Activated CD4-positive, alpha-beta T cell treated with anti-CD3 and anti-CD28 coated beads for 48 hours (primary cell): ENCODE measurements at places on chromosomes 12 and 14.
A peak's percentile ranks its signal among the peaks of the same experiment; 100 is the strongest.

DNA sequence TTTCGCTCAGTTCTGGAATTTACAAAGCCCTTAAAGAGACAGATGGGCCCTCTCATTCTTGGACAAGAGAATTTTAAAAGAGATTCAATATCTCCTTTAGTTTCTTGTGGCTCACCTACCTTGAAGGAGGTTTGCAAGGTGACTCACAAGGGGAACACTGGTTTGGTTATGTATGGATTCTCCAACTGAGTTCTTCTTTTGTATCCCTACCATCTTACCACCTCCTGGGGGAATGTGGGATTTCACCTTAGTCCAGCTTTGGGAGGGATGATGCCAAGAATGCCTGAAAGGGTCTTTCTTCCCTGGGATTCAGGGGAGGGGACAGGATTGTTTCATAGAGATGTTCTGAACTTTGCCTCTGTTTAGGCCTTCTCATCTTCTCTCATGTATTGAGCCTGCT lies 3.7 kb downstream of the PPP4R4 start:
- DNase-seq, result no peak

DNA sequence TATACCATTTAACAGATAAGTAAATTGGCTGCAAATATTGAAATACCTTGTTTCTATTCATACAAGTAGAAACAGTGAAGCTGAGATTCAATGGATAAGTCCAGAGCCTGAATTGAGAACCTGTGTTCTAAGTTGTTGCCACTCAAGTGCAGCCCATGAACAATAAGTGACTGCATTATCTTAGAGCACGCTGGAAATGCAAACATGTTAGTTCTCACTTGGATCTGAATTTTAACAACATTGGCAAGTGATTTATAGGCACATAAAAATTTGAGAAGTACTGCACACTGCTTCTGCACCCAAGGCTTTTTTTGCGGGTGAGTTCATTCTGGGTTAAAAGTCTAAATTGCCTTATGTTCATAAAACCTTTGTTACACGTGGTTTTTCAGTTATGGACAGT lies 484.3 kb downstream of the NAV3 start:
- DNase-seq, result no peak

DNA sequence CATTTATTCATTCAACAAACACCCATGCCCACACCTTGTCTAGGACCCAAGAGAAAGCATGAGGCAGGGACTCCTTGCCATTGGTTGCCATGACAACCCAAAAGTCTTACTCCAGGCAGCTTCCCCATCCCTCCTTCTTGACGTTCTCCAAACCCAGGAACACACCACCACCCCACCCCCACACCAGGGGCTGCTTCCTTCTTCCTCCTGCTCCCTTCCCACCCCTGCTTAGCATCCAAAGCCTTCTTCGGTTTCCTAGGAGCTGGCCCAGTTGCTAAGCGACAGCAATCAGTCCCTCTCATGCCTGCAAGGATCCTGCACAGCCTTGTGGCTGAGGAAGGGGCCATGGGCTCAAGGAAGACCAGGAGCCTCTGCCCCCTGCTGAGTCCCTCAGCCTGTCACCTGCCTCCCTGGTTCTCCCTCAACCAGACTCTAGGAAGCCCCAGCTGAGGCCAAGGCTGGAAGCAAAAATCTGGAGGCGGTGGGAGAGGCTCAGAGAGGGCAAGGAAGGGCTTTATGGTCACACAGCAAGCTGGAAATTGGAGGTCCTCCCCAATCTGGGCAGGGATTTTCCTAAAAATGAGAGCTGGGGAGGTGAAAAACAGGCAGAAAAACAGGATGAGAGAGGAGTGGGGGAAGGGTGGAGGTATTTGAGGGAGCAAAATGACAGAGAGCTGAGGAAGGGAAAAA lies 15.4 kb downstream of the RASAL1 start:
- DNase-seq, result no peak

GRCh38 chr12:51056242-51056641 lies 8.1 kb downstream of the LETMD1 start:
- no peak for DNase-seq

GRCh38 chr12:19245106-19245505 lies 115.6 kb downstream of the PLEKHA5 start:
- DNase-seq, result no peak

- DNase-seq, result no peak
Observed at GRCh38 chr12:95201056-95201670, 16.1 kb downstream of the FGD6 start.

DNA sequence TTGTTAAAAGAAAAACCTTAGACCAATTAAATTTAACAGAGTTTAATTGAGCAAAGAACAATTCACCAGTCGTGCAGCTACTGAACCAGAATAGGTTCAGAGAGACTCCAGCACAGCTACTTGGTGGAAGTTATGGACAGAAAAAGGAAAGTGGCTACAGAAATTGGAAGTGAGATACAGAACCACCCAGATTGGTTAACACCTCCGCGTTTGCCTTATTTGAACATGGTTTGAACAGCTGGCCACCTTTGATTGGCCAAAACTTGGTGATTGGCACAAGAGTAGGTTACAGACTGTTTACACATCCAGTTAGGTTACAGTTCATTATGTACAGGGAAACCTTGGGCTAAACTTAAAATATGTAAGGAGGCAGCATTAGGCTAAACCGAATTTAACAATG lies 54.9 kb downstream of the SRGAP1 start:
- no peak for DNase-seq

- no peak for DNase-seq
Observed at GRCh38 chr12:45933504-45933903, 56.9 kb downstream of the SCAF11 start.

DNA sequence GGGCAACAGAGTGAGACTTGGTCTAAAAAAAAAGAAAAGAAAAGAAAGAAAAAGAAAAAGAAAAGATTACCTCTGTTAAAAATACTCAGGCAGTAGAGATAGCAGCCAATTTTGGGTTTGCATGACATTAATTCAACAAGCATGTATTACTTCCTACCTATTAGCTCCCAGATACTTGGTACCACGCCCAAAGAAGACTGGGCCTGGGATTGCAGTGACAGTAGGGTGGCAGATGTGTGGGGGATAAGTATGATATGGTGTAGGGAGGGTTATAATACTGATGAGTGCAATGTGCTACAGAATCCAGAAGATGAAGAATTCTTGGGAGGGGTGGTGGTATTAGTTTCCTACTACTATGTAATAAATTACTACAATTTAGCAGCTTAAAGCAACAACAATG lies 46.4 kb upstream of the FOS start:
- DNase-seq, result no peak

- no peak for DNase-seq
Observed at GRCh38 chr14:69266572-69267345, 6.8 kb downstream of the GALNT16 start.

- DNase-seq, result peak; percentile 33
Observed at GRCh38 chr12:12684375-12685106, 11.4 kb downstream of the GPR19 start.

DNA sequence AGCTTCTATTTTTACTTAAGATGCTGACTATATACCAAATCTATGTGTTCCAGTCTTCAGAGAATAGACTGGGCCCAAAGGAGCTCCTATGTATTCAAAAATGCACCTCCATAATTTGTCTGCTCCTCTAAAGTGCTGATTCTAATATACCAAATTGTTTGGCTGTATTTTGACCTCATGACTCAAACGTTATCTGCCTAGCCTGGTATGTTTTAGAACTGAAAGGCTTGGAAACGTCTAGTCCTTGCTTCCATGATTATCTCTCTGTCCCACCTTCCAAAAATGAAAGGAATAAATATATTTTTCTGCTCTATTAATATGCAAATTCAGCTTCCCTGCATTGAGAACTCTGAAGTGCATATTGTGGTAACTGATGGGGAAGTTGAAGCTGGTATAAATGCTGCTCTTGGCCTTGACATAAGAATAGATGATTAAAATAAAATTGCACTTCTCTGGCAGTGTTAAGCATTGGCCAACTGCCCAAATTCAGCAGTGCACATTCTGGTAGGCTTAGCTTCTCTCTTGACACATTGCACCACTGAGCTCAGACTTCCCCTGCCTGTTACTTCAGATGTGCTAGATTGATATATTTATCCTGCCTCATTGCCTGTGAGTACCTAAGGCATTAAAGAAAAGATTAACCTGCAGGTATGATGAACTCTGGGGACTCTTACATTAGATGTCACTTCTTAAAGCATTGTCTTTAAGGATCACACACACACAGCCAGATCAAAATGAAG lies 882.3 kb downstream of the RPS29 start:
- DNase-seq, result no peak

DNA sequence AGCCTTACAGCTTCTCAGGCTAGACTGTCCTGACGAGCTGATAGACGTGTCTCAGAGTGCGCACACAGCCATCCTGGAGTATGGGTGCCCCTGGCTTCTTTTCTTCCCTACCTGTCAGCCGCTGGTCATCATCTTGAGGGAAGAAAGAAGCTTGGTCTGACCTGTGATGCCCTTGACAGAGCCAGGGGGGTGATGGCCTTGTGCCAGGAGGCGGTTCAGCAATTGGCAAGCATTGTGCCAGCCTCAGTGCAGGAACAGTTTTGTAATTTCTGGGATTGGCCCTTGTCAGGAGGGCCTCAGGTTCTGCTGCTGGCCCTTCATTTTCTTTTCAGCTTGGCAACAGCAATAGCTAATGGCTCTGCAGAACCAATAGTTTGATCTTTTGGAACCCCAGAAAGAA lies 80.1 kb downstream of the ADCK1 start:
- DNase-seq, result no peak
